ENCODE measurements at places on chromosomes 4 and X.

- DNase-seq = no peak
These were observed 102.8 kb upstream of the MAGEE2 start for GRCh38 chrX:75887833-75888232.

GRCh38 chr4:105715692-105716278, 7.2 kb downstream of the GSTCD start:
- no peak for DNase-seq

GRCh38 chr4:142696334-142697122, 149.6 kb downstream of the INPP4B start:
- no peak for DNase-seq

DNA sequence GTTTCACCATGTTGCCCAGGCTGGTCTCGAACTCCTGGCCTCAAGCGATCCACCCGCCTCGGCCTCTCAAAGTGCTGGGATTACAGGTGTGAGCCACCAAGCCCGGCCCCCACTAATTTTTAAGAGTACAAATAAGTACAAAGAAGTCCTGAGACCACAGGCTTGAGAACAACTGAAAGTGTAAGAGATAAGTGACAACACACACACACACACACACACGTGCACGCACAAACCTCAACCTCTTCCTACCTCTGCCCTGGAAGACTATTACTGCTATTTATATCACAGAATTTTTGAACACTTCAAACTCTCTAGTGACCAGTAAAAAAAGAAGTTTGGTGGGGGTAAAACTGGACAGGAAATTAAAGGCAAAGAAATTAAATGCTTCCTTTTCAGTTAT, 7.5 kb downstream of the KLHL15 start:
- DNase-seq = no peak

- no peak for DNase-seq
These were observed 115.2 kb downstream of the GABRA2 start for GRCh38 chr4:46274717-46275116.

DNA sequence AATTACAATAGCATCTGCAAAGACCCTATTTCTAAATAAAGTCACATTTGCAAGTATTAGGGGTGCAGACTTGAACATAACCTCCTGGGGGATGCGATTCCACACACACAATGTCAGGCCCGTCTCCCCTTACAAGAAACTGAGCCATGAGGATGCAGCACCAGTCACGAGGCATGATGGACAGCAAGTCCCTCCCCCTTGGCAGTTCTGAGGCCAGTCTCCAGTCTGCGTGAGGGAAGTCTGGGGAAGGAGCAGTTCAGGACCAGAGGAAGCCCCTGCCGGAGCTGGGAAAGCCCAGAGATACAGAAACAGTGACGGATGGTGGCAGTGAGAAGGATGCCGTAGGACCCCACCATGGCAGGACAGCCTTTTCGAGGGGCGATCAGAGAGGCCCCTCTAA, 9.4 kb downstream of the FAM53A start:
- no peak for DNase-seq

DNA sequence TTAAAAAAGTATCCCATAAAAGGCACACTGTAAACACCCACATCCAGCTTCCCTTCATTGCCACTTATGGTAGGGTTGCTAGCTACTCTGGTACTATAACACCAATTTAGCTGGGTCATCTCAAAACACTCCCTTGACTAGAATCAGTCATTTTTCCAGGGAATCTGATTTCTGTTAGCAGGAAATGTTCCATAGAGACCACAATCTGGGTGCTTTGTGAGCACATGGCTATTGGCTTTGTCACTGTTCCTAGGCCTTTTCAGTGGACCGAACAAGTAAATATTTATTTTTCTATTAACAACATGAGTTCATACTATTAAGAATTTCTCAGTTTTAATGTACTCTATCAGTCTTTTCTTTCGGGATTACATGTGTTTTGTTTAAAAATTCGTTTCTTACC, 404.7 kb upstream of the GNPDA2 start:
- no peak for DNase-seq

DNA sequence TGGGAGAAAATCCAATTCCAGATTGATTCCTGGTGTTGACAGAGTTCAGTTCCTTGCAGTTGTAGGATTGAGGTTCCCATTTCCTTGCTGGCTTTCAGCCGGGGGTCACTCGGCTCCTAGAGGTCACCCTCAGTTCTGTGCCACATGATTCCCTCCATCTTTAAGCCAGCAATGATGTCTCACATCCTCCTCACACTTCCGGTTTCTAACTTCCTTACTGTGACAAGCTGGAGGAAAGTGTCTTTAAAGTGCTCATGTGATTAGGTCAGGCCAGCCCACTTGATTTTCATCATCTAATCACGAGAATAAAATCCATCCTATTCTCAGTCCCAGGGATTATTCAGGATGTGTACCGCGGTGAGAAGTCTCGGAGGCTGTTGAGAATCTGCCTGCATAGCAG, 19.4 kb upstream of the SMIM31 start:
- no peak for DNase-seq

GRCh38 chrX:101803451-101803850, 128.4 kb downstream of the ZMAT1 start:
- DNase-seq = no peak

DNA sequence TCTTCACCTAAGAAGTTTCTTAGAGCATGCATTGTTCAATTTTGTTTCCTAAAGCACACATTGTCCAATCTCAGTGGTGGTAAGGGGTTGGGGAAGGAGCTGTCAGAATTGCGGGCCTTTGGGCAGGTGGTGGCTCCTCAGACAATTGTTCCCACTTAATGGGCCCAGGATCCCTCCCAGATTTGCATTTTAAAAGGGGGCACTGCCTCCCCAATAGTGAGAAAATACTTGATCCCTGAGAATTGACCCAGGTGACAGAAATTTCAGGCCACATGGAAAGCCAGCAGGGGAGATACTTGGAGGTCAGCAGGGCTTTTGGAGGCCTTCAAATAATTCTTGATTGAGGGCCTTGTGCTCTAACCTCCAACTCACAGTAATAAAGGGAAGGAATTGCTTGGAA, 217.1 kb downstream of the ZNF674 start:
- no peak for DNase-seq

- no peak for DNase-seq
These were observed 935.3 kb downstream of the FAT4 start for GRCh38 chr4:126250006-126250405.

DNA sequence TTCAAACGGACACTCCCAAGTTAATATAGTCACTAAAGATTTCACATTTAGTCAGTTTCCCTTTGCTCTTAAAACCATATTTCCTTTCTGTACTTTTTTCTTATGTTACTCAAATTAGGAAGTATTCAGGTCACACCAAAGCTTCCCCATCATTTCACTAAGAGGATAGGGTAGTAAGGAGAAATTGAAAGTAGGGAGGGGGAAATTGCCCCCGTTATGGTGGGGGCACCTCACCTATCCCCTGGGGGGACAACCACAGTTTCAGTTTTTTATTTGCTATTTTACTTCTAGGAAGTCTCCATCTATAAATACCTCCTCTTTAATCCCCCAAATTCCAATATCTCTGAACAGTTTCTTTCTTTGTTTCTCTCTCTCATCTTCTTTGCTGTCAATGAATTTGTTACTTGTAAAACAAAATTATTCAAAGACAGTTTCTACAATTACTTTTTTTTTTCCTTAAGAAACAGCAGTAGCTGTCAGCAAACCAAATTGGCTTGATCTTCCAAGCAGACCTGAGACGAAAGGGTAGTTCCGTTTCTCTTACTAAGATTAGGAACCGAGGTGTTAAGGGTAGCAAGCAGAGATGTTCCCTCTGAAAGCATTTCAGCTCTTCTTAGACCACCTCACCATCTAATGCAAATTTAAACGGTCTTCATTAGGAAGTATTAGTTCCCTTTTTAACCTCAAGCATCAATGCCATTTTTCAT, 160.2 kb upstream of the KLF3 start:
- DNase-seq = no peak

GRCh38 chr4:67658302-67658701, 42.7 kb downstream of the UBA6 start:
- no peak for DNase-seq

- DNase-seq = peak; percentile 25
These were observed 3.8 kb downstream of the CXXC4 start for GRCh38 chr4:104490770-104491480.

DNA sequence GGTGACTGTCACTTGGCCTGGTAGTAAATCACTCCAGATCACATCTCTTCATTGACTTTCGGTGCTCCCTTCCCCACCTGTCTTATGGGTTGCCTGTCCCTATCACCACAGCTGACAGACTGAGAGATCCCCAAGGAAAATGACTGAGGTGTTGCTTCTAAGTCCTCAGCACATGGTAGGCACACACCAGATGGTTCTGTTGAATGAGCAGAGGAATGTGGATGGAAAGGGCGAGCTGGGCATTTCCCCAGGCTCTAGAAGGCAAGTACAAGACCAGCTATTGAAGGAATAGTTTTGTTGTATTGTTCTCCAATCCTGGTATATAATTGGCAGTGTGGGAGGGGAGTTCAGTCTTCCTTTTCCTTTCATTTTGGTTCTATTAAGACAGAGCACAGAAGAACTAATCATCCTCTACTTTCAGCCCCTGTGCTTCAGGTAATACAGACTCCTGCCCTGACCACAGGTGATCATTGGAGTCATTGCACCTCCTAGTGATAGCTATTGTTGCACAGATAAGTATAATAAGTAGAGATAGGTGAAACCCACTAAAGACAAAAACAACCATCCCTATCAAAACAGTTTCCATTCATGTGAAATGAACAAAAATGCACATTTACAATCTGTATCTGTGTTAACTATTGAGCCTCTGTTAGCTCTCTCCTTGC, 158.6 kb downstream of the TRAM1L1 start:
- no peak for DNase-seq

DNA sequence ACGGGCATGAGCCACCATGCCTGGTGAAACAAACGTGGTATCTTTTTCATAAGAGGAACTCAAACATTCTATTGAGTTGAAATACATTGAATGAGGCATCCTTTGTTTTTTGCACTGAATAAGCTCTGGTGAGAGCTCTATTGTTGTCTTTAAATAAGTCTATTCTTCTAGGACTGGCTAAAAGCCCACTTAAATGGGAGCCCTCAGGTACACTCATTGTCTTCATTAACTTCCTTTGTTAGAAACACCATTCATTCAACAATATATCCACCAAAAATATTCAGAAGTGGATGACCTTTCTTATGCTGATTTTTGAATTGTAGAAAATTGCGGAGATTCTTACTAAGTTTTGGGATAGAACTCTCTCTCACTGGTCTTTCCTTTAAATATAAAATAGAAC, 568.0 kb downstream of the IL1RAPL1 start:
- DNase-seq = no peak

DNA sequence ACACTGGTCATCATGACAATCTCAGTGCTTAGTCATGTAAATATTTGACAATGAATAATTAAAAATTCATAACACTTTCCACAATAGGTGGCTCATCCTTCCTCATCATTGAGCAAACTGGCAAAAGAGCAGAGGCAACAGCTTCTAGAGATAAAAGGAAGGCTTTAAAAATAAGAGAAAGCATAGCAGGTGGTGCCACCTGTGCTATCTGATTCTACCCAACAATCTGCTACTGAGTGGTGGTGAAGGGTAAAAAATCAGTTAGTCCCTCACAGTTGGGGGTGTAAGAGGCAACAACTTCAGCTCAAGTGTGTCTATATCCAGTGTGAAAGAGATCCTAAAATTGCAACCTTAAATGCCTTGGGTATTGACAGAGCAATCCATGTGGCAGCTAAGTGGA, 280.1 kb upstream of the PPARGC1A start:
- DNase-seq = no peak

DNA sequence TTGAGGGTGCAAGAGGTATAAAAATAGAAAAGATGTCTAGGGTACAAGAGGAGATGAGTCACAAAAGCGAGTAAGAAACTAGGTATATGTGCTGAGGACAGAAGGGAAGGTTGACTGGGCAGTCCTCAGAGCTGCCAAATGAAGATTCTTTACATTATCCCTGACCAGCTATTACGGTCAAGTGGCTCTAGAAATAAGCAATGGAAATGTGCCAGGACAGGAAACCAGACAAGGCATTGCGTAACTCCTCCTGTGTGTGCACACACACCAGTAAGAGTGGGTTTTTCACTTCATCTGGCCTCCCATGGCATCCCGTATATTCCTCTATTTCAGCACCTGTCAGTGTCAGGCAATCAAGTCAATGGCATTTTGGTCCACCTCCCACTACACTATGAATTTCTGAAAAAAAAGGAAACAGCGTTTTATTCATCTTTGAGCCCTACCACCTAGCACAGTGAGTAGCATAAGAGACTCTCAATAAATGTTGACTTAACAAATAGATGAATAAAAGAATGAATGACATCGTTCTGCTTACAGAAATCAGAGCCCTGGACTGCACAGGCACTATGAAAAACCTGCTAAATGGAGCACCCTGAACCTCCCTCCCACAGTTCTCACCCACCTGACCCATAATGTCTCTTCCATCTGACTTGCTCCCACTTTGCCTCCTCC, 62.6 kb upstream of the KLF3 start:
- no peak for DNase-seq

DNA sequence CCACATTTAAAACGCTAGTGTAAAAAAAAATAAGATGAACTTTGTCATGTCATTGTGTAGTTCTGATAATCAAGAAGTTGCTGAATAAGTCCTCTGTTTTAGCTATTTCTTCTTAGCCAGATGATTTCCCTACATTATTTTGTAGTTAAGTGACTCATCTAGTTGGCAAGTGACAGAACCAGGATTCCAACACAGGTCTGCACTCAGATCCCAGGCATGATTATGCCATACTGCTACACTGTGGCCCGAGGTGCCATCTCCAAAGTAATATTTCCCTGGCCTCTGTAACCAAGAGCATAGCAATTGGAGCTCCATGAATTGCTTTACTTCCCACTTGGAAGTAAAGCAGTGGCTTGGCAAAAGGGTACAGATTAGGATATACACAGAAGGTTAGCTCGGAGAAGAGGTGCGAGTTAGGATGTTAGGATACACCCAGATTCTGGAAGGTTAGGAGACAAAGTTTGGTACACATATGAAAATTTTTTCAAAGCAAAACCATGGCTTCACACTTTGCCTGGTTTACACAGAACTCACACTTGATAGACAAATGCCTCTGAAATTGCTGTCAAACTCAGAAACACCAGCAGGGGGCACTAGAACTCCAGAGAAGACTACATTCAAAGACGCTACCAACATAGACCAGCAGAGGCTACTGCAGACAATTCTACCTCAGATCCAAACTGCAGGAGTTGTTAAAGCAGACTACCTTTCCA, 41.4 kb downstream of the SRPX2 start:
- DNase-seq = peak; percentile 27

- DNase-seq = no peak
These were observed 17.6 kb downstream of the SLC2A9 start for GRCh38 chr4:10003666-10004065.

DNA sequence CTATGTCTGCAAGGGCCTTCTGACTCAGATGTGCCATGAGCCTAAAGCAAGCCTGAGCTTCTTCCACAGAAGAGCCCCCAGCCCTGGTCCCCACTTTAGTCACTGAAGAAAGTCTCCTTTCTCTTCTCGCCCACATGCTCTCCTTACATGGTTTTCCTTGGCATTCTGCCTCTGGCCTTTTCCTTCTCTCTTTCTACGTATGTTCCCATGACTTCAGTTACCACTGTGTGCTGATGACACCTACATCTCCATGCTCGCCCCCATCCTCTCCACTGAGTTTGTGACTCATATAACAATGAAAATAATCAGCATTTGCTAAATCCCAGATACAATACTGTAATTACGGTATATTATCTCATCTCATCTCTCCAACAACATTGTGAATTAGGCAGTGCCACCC, 149.3 kb downstream of the AMMECR1 start:
- no peak for DNase-seq

- DNase-seq = no peak
These were observed 65.4 kb upstream of the NKX1-1 start for GRCh38 chr4:1471443-1472147.

GRCh38 chrX:131812847-131813825, 210.0 kb upstream of the STK26 start:
- no peak for DNase-seq
